ENCODE measurements at places on chromosomes 2 and 18.

GRCh38 chr2:228698963-228699362 lies 517.5 kb upstream of the SPHKAP start:
- no peak for DNase-seq

DNA sequence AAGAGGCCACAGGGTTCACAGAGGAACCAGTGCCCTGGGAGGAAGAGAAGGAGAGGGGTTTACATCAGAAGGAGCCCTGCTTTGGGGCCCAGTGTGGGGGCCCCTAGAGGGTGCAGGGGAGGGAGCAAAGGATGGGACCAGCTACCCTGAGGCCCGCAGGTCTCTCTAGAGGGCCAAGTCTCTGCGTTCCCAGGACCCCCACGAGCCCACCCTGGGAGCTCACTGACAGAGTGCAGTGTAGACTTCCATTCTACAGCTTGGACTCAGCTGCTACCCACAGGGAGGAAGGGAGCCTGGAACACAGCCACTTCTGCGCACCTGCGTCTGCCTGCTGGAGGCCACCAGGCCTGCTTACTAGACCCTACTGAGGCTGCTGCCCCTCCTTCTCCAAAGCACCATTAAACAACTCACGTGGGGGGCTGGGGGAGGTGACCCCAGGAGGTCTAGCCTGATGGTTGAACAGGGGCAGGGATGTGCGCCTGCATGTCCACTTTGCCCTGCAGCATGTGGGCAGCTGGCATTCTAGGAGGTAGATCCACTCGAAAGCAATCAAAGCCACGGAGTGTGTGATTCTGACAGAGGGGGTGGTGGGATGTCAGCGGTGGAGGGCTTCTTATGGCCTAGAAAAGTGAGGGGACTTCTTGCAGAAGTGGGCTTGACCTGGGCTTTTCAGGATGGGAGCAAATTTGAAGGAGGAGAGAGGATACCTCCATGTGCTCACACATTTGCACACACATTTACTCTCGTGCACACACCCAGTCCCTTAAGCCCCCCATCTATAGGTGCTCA lies 90.2 kb downstream of the ZFP36L2 start:
- no peak for DNase-seq

GRCh38 chr2:46260305-46260704 lies 36.9 kb upstream of the EPAS1 start:
- no peak for DNase-seq

GRCh38 chr2:164706522-164706921 lies 85.2 kb upstream of the GRB14 start:
- DNase-seq = no peak

DNA sequence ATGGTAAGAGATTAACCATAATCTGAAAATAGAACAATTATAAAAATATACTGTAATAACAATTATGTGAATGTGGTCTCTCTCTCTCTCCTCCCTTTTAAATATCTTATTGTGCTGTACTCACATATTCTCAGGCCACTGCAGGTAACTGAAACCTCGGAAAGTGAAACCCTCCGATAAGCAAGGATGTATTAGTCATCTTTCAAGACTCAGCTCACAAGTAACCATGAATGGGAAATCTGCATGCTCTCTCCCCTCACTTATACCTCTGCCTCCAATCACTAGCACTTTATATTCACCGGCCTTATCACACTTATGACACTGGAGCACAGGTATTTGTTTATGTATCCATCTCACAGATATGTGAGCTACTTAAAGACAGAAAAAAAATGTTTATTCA lies 139.7 kb downstream of the LRP2 start:
- DNase-seq = no peak

DNA sequence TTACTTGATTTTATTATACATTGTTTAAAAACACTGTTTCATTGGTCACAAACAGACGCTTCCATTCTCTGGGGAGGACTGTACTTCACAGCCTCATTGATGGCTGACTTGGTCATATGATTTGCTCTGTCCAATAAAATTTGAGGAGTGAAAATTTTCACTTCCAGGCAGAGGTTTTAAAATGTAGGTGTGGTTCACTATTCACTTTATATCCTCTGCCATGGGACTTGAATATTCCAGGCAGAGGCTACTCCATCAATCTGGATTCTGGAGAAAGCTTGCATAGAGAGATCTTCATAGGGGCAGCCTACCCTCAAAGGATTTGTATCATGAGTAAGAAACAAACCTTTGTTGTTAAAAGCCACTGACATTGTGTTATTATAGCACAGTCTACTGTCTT lies 56.7 kb downstream of the LDAH start:
- no peak for DNase-seq

DNA sequence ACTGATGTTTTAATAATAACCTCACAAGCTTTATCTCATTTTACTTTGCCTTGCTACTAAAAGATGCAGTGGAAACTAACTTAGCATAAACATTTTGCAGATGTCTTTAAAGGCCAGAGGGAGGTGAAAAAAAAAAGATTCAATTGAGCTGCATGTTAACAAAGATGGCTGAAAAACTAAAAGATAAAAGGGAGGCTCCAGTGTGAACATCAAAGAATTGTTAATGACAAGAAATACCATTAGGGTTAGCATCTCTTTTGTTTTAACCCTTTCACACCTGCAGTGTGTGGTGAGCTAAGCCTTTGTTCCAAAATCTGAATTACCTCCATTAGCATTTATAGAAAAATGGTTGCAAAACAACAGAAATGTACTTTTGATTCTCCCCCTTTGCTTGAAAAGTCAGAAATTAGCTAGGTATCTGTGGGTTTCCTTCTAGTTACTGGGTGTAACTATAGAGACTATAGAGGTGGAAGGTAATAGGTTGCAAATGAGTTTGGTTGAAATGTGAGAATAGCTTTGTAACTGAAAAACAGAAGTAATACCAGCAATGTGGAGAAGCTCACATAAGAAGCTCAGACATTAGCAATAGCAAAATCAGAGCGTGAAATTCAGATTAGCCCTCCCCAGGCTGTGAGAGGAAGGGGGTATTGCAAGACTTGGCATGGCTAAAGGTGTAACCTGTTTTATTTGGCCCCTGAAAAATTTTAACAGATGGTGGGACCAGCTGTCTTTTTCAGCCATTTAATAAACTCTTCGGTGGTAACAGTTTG lies 34.8 kb upstream of the SP5 start:
- DNase-seq = no peak

- DNase-seq = no peak
These were observed 419.7 kb upstream of the TNP1 start for GRCh38 chr2:217279556-217279955.

DNA sequence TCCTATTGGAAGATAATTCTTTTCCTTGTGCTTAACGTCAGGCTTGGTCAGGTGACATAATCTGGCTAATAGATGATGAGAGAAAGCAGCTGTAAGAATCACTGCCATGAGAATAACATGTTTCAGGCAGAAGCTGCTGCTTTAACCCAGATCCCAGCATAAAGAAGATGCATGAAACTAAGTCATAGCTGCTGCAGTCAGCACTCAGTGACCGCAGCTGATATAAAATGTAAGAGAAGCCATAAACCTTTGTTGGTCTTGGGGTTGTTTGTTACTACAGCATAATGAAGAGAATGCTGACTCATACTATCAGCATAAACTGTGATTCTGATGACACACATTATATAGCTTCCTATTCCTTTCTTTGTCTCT lies 274.3 kb upstream of the TRIB2 start:
- DNase-seq = no peak

DNA sequence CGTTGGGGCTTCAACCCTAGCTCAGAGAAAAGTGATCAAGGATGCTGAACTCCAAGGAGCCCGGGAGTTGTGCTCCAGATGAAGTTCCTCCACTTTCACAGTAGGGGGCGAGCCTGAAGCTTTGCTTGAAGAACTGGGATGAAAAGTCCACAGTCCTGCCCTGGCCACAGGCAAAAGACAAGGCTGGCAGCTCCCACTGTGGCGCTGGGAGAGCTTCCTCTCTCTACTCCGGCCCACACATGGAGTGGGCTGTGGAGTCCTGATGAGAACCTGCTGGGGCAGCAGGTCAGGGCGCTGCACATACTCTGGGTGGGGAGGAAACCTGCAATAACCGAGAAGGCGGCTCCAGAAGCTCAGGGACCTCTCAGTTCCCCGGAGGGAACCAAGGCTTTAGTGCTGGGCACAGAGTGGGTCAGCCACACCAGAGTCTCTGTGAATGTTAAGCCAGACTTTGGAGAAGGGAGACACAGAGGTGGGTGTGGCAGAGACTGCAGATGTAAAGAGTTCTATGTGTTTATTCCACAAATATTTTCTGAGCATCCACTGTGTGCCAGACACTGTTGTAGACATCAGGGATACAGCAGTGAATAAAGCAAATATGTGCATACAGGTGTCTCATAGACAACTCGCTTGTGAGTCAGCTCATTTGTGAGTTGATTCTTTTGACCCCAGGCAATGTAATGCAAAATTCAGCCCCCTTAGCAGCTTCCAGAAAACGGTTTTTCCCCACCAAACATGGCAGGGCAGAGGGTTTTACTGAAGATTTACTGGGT lies 48.0 kb upstream of the MRPL33 start:
- no peak for DNase-seq

DNA sequence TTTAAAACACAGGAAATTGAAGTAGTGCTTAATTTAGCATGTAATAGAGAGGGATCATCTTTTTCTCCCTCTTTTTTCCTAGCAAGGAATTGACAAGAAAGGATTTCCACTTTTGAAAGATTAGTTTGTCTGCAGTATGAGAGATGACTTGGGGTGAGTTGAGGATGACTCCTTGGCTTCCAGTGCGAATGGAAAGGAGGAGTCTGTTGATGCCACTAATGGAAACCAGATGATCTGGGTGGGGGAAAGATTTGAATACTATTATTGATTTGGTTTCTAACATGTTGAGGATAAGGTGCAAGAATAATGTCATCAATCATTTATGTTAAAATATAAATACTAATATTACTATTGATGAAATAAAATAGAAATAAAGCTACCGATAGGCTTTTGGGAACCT lies 205.4 kb downstream of the PPP1R1C start:
- DNase-seq = no peak

DNA sequence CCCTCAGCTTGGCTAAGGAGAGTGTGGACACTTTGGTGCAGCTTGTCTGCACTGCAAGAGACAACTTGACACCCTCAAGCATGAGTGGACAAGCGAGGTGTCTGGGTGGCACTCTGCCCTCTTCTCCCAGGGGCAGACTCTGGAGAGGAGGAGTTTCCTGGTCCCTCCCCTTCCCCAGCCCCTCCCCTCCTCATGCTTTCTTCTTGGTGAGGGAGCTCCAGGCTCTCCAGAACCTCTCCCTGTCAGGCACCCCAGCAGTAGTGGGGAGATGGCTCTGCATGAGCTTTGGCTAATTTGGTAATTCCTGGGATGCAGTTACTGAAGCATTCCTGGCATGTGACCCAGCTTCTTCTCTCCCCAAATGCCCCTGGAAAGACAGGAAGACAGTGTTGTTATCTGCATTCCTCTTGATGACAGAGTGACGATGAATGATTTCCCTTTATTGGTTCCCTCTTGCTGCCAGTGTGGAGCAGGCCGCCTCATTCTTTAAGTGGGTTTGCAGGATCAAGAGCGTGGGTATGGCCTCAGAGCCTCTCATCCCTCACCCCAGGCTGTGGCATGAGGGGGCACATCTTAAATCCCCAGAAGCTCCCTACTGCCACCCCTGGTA lies 89.2 kb downstream of the STPG4 start:
- DNase-seq = no peak

DNA sequence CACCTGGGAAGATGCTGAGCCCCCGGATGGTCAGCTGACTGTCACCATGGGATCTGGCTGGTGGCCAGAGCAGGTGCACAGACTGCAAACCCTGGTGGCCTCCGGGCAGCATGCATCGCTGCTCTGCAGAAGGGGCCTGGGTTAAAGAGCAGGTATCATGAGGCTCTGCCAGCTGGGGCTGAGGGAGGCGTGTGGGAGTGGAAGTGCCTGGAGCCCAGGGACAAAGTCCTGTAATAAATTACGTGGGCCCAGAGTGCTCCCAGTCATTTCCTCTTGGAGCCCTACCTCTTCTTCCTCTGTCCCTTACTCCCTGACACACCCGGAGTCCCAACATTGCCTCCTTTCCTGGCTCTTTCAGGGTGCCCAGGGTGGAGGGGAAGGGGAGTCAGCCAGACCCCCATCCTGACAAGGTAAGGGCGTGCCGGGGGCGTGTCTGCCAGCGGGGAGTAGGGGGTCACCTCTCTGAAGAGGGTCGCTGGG lies at the start of gene MYO7B:
Gene MYO7B, plus strand, starts transcription at position 262 of the 480 bp plus-strand sequence. CDS start 24,040 bp downstream, outside the sequence.
- no peak for DNase-seq

- no peak for DNase-seq
These were observed 337.8 kb upstream of the TCF4 start for GRCh38 chr18:55925772-55926171.

GRCh38 chr2:233976087-233976486 lies 58.9 kb downstream of the TRPM8 start:
- DNase-seq = no peak

DNA sequence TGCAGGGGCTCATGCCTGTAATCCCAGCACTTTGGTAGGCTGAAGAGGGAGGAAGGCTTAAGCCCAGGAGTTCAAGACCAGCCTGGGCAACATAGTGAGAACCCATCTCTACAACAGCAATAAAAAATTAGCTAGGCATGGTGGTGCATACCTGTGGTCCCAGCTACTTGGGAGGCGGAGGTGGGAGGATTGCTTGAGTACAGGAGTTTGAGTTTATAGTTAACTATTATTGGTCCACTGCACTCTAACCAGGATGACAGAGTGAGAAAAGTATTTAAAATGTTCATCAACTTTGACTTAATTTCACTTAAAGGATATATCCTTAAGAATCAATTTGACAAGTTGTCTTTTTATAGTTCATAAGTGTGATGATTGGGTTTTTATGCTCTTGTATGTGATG lies 14.3 kb upstream of the GPD2 start:
- no peak for DNase-seq

DNA sequence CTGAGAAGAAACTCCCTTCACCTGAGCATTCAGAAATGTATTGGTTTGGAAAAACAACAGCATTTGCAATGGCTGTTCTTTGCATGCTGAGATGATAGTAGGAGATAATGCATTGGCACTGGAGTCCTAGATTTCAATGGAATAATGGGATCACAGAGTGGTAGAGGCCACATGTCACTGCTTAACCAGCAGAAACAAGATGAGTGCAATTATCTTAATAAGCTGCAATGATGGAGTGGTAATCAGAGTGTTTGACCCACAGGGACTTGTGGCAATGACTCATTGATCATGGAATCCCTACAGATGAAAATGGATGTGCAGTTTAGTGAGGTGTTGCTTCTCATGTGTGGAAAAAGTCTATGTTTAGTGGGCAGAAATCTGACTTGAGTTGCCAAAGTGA lies 218.8 kb upstream of the ZEB2 start:
- no peak for DNase-seq

Measured in activated CD4-positive, alpha-beta T cell treated with anti-CD3 and anti-CD28 coated beads, Interleukin-2, amount 50 U/mL, for 24 hours (primary cell).